Glomerular endothelial cell (primary cell): ENCODE measurements at places on chromosomes 2 and 18. TPM values are rescaled to one million over a fixed set of nuclear protein-coding genes. Genes with fewer than 3 reads are reported as not detected.

SULT1C2 gene
- not detected in 2 replicates for total RNA-seq

GRHL1 gene
- 0.82 TPM in 1 of 2 replicates, not detected in the other for total RNA-seq

COX7A2L gene
- total RNA-seq = 147 and 201 TPM in 2 replicates

HOXD13 gene
- not detected in 2 replicates for total RNA-seq

DNA sequence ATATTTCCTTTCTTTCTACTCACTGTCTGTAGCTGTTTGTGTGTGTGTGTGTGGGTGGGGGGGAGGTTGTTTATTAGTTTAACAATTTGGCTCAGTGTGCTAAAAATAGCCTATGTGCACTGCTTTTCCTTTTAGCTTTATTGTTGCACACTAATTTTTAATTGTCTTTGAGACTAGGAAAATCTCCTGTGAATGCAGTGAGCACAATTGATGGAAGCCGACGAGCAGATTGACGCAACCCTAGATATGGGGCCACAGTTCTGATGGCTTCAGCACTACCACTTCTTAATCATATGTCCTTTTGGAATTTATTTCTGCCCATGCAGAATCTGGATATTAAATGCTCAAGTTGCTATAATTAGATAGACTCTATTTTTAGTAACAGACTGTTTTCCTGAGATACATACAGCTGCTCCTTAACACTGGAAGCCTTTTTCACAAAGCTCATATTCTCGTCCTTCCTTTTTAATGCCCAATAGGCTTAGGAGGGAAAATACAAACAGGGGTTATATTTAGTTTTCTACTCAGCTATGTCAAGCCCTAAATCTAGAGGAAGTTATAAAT is 109.1 kb downstream of the IRS1 start:
- no peak for DNase-seq

DNA sequence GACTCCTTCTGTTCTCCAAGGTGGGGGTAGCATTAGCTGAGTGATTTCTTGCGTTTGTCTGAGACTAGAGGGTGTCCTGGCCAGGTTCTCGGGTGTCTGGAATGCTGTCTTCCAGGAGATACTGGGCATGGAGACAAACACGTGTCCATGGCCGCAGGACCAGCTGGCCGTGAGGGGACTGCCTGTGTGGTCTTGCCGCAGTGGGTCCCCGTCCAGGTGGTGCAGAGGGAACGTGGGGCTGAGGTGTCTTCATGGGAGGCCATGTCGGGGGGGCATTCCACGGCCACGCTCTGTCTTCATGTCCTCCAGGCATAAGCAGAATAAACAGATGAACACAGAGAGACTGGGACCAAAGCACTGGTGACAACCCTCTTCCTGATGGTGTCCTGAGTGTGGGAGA is 66.6 kb downstream of the SMIM21 start:
- DNase-seq = no peak

- no peak for DNase-seq
These were observed 33.4 kb upstream of the ZNF396 start for GRCh38 chr18:35410561-35410960.

DNA sequence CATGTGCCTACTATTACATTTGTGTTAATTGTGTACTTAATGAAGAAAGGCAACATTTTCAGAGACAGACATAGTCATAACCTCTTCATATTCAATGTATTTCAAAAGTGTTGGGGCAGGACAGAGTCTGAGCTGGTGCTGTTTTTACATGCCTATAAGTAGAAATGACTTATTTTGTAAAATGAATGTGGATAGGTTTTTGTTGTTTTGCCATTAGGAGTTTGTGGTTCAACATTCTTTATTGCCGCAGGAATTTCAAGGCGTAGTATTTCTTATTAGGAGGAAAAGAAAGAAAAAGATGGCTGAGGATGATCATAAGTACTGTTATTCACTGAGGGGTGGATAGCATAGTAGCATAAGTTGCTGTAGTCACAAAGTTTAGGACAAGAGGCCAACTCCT is 21.2 kb upstream of the ASXL3 start:
- DNase-seq = no peak

DNA sequence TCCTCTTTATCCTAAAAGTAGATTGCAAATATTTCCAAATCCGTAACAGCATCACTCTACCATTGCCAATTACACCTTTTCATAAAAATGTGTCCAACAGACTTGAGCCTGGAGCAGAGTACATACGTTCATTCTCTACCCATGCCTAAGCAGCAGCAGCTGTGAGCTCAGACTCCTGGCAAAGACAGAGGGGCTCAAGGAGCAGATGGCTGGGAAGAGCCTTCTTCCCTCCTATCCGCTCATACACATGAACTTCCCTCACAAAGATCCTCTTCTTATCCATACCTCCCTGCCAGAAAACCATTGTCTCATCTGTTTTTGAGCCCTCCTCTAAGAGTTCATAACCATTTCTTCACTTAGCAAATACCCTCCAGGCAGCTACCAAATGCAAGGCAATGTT is 164.3 kb upstream of the ARL4C start:
- no peak for DNase-seq
